Posterior vena cava (tissue), 2 donors: ENCODE measurements at places on chromosomes 12 and 14.

DNA sequence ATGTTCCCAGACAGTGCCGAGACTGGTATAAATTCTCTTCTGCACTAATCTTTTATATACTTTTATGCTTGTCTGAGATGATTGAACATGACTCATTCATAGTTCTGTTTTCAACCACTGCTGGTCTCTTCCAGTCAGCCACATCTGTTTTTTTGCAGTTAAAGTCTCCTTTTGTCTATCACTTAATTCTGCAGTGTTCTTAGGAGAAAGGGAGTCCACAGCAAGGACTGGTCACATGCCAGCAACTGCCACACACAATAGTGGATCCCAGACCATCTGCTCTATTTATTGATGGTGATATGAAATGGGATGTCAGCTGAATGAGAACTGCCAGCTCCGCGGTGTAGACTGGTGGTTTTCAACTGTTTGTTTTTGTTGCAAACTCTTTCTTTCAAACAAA, 379.8 kb downstream of the MED13L start:
- no peak for DNase-seq

DNA sequence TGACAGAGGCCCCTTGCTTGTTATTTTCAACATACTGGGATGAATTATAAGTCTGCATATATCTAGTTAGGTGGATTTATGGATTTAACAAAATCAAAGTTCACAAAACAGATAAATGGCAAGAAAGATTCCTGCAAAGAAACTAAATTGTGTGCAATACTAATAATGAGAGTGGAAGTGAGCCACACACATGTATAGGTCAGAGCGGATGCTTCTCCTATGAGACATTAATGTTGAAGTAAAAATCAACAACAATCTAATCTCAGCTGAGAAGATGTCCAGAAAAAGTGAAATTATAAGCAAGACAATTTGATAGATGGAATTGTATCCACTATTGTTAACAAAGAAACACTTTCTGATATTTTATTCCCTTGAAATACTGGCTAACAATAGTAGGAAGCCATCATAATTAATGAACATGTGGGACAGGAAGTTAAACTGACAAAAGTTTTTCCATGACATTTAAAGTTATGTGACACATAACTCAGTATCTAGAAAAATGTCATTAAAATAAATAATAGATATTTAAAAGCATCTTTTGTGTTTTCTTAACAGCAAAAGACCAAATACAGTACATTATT, 39.7 kb downstream of the RAD51B start:
- DNase-seq: no peak

GRCh38 chr14:63357841-63358240, 39.1 kb upstream of the GPHB5 start:
- no peak for DNase-seq

- no peak for DNase-seq
Measured at GRCh38 chr14:49960453-49960852, 67.6 kb downstream of the ARF6 start.

GRCh38 chr12:101793401-101793800, 37.4 kb downstream of the GNPTAB start:
- DNase-seq: no peak

GRCh38 chr14:72565149-72565559, 328.7 kb downstream of the DPF3 start:
- DNase-seq: no peak

DNA sequence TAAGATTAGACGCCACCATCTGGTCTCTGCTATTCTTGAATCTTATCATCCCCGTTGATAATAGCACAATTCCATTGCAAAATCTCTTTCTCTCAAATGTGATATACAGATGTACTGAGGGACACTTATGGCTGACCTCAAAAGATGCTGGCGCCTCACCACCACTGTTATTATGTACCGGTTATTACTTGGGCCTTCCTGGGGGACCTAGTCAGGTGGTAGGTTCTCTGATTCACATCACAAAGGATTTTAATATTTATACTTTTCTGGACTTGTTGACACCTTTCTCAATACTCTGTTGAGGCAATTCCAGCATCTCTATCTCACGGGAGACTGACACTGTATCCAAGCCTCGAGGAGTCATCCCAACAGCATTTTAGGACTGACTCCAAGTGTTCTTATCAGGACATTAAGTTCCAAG, 21.3 kb upstream of the FAM234B start:
- no peak for DNase-seq
